NCI-H1105 treated with DMSO at 0.1 percent for 48 hours (cell line): ENCODE measurements at places on chromosomes 13 and 19.

DNA sequence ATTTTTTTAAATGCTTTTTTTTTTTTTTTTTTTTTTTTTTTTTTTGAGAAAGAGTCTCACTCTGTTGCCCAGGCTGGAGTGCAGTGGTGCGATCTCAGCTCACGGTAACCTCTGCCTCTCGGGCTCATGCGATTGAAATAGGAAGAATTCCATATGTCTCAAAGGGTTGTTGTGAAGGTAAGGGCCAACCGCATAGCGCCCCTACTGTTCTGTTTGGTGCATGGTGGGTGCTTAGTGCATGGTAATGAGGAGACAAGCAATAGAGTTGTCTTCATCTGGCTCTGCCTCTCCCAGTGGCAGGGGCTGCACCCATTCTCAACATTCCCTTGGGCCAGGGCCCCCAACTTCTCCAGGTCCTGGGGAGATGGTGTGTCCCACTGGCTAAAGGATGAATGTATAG is 68.7 kb downstream of the RASL11A start:
- no peak for DNase-seq

- DNase-seq = no peak
Measured at GRCh38 chr19:7965259-7965841, 21.9 kb upstream of the TIMM44 start.

DNA sequence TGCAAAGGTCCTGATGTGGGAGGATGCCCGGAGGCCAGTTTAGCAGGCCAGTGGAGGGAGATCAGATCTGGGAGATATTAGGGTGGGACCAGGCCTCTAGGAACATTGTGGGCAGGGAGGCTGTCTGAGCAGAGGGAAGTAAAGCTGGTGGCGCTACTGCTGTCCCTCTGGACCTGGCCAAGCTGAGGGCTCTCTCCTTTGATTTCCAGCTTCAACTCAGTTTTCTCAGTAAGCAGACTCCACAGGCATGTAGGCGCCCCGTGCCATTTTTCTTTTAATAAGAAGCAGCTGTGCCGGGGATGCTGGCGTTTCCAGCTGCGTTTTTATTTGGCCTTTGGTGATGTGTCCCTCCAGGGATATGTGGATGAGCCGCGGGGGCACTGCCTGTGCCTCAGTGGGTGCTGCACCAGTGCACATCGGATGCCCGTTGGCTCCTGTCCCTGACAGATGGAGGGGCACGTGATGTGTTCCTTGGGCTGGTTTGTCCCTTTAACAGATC is 6.7 kb downstream of the DNM2 start:
- DNase-seq = no peak

GRCh38 chr13:51704399-51705313 is 99.3 kb downstream of the DHRS12 start:
- DNase-seq = no peak

GRCh38 chr19:14073925-14074838 is 1.6 kb downstream of the MISP3 start:
- no peak for DNase-seq

GRCh38 chr19:5313307-5313706 is 27.3 kb downstream of the PTPRS start:
- peak; percentile 69 for DNase-seq

GRCh38 chr19:54653181-54653809 is 9.5 kb upstream of the LILRB4 start:
- DNase-seq = peak; percentile 48

DNA sequence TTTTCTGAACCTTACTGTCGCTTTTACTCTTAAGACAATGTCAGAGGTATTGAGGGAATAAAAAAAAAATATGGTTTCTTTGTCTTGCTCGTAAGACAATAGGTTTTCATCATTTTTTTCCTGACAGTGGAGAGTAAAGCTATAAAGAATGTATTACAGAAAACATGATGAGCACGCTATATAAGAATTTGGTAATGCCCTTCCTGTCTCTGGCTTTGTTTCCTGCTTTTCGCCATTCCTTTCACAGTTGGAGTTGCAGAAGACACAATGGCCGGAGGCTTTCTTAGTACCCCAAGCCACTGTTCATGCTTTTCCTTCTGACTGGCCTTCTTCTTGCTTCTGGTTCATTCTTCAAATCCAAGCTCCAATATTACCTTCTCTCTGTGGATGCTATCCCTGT is 101.0 kb upstream of the DACH1 start:
- DNase-seq = no peak

DNA sequence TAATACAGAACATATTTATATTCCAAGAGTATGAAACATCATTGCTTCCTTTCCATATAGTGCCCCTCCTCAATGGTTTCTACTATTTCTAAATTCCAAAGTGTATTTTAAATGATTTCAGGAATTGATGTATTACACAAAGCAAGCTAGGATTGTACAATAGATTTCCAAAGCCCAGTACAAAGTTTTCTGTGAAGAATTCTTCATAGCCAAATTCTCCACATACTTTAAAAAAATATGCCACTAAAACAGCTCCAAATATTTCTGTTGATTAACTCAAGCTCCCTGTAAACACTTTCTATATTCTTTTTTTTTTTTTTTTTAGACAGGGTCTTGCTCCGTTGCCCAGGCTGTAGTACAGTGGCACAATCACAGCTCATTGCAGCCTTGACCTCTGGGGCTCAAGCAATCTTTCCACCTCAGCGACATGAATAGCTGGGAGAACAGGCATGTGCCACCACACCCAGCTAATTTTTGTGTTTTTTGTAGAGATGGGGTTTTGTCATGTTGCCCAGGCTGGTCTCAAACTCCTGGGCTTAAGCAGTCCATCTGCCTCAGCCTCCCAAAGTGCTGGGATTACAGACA is 50.6 kb downstream of the ELF1 start:
- DNase-seq = no peak

- no peak for DNase-seq
Measured at GRCh38 chr13:32127691-32128090, 96.1 kb downstream of the FRY start.

DNA sequence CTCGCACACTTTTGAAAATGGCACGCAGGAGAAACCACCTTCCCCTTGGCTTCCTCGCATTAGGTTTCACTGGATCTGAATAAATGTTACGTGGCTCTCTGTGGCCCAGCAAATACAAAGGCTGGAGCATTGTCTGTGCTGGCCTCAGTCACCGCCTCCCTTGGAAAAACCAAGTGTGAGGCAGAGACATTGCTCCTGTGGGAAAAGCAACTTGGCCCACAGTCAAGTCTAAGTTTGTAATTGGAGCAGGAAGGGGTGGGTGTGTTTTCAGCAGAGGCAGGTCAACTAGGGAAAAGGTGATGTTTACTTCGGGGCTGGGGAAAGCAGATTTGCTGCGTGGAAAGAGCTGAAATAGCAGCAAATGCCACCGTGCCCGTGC is 101.6 kb downstream of the IRS2 start:
- DNase-seq = peak; percentile 90

- DNase-seq = peak; percentile 28
Measured at GRCh38 chr19:51094696-51095279, 12.1 kb upstream of the KLK14 start.

DNA sequence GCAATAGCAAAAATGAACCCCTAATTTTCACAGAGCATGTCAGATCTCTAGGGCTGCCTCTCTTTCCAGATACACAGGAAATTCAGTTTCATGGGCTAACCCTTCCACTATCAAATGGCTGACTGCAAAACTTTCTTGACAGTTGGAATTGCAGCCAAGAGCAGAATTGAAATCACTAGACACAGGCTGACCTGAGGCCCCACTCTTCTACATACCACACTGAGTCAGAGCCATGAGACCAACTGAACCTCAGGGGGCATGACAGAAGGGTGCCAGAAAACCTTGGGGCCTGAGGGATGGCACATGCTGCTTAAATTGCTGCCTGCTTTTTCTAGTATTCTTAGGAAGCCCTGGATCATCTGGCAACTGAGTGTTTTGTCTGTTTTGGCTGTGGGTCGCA is 1.7 kb upstream of the DLEU7 start:
- no peak for DNase-seq

DNA sequence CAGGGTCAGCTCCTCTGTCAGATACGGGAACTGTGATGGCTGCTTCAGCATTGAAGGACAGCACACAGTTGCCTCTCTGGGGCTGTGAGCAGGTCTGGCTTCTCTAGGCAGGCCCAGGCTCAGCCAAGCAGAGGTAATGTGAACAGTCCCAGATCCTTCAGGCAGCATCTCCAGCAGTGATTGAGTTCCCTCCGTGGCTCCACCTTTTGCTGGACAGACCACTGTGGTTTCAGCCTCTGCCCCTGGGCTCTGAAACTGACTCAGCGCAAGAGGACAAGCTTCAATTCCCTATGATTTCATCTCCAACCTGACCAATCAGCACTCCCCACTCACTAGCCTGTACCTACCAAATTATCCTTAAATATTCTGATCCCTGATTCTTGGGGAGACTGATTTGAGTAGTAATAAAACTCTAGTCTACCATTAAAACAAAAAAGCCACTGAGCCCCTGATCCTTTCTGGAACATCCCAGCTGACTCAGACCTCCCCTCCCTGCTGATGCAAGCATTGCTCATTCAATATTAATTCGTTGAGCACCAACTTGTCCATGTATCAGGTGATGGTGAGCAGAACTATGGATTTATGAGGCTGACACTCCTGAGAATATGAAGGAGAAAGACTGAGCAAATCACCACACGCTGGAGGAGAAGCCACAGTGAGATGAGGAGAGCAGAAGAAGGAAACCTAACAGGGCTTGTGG is 16.7 kb downstream of the GSX1 start:
- no peak for DNase-seq

GRCh38 chr19:5676772-5677105 is 3.6 kb downstream of the MICOS13 start:
- no peak for DNase-seq

GRCh38 chr13:35387682-35388250 is 88.7 kb downstream of the MAB21L1 start:
- DNase-seq = no peak

DNA sequence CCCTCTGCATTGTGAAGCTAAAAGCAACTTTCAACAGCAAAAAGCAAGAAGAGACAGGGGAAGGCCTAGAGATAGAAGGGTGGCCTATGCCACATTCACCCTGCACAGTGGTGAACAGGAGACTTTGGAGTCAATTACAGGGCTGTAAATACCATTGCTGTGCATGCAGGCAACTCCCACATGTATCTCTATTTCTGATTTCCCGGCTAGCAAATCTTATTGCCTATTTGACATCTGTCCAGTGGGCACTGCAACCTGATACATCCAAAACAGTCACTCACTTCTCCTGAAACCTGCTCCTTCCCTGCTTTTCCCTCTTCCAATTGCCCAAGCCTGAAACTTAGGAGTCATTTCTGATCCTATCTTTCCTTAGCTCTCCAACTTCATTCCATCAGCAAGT is 13.4 kb downstream of the RUBCNL start:
- no peak for DNase-seq

DNA sequence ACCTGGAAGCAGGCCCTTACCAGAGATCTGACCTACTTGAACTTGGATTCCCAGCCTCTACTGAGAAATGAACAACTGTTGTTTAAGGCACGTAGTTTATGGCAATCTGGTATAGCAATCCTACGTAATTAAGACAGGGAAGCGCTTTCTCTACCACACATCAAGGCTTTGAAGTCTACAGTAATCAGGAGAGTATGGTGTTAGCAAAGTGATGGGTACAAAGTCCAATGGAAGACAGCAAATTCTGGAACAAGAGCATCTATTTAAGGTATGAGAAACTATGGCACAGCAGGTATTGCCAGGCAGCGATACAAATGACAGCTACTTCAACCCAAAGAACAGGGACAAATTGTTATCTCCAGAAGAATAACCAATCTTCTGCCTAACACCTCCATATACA is 3.1 kb downstream of the ZNF563 start:
- DNase-seq = no peak

DNA sequence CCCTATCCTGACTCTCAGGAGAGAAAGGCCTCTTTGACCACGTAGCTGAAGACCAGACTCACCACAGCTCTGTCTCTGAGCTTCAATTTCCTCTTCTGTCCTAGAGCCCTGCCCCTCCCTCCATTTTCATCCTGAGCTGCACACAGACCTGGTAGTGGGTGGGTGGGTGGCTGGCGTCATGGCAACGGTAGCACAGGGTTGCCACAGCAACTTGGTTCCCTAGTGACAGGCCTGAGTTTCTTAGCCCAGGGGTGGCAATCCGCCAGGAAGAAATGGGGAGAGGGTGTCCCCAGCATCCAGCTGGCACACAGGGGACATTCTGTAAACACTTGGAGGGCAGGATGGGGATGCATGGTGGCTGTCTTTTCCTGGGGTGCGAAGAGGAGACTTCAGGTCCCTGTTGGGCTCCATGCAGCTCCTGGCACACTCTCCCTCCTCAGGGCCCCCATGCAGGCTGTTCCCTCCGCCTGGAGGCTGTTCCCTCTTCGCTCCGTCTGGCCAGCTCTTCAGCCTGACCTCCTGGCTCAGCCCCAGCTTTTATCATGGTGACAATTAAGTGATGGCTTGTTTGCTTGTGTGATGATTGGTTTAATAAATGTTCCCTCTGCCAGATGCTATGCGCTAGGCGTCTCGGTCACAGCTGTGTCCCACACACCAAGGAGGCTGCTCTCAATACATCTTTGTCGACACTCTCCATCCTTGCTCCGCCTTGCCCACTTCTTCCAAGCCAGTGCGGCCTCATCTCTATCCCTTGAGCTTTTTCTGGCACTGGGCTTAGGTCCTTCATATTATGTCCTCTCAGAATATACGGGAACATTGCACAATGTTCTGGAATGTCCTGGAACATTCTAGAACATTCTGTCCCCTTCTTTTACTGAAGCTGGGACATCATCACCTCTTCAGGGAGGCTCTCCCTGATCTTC is 7.4 kb upstream of the KLHL26 start:
- DNase-seq = no peak

GRCh38 chr13:25330541-25330940 is 29.1 kb downstream of the NUP58 start:
- no peak for DNase-seq

- no peak for DNase-seq
Measured at GRCh38 chr19:13104360-13104847, 1.7 kb upstream of the LYL1 start.

GRCh38 chr19:13729859-13730258 is 34.5 kb upstream of the MRI1 start:
- DNase-seq = no peak

GRCh38 chr13:104817271-104817670 is 1718.2 kb downstream of the EFNB2 start:
- DNase-seq = no peak

GRCh38 chr13:97583907-97584497 is 150.0 kb downstream of the RAP2A start:
- DNase-seq = no peak

- no peak for DNase-seq
Measured at GRCh38 chr13:55937180-55937579, 1203.5 kb upstream of the PRR20A start.

DNA sequence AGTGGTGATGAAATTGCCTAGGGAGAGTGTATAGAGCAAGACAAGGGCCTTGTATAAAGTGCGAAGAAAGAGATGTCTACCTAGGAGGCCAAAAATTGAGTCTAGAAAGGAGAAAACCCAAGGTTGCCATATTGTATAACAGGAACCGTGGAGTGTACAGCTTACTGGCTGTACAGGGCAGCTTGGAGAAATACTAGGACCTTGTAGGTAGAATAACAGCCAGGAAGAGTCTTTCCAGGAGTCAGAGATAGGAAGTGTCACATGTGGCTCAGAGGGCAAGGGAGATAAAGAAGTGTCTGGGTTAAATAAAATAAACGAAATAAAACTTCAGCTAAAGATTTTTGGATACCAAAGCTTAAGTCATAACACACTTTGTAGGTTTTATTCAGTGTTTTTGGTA is 12.4 kb downstream of the CDK8 start:
- no peak for DNase-seq
